Neural crest cell (in vitro differentiated cells): ENCODE measurements at places on chromosomes 7 and 10.
A peak's percentile ranks its signal among the peaks of the same experiment; 100 is the strongest.

- DNase-seq, result no peak
Measured at GRCh38 chr7:14859267-14859666, 43.3 kb downstream of the DGKB start.

- no peak for DNase-seq
Measured at GRCh38 chr7:16627236-16627635, 18.3 kb downstream of the ANKMY2 start.

DNA sequence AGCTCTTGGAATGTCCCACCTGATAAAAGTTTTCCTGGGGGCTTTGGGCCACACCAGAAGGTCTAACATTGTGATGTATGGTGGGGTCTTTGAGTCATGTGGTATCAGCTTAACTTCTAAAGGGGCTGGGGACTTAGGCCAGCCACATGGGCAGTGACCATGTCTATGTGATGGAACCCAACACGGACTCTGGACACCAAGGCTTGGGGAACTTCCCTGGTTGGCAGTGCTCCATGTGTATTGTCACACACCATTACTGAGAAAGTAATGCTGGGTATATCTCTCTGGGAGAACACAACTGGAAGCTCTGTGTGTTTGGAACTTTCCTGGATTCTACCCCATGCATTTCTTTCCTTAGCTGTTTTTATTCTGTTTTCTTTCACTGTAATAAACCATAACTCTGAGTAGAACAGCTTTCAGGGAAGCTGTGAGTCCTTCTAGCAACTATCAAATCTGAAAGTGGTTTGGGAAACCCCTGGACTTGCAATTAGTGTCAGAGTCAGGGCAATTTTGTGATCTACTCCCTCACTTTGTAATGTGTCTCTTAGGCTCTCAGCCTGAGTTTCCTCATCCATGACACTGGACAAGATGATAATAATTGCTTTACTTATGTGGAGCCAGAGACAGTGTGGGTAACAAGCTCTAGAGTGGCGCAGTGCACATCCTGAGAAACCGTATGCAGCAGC, 28.4 kb upstream of the AGK start:
- DNase-seq, result no peak

DNA sequence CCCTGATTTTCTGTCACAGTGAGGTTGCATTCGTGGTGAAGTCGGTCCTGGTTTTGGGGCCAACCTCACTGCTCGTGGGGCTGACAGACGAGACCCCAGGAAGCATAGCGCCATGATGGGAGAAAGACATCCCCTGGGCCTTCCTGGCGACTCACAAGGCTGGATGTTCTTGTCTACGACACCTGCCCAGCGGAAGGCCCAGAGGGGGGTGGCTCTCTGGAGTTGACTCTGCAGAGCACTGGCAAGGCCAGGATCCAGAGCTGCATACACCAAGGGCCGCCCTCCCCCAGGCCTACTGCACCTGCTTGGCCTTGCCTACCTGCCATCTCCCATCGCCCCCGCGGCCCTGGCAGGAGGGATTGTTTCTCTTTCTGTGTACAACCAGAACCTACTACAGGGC, 608.9 kb downstream of the PTPRN2 start:
- no peak for DNase-seq

GRCh38 chr10:78277314-78278057, 243.8 kb downstream of the RPS24 start:
- no peak for DNase-seq

GRCh38 chr7:139482662-139483466, 609 bp downstream of the KLRG2 start:
- peak; percentile 16 for DNase-seq

DNA sequence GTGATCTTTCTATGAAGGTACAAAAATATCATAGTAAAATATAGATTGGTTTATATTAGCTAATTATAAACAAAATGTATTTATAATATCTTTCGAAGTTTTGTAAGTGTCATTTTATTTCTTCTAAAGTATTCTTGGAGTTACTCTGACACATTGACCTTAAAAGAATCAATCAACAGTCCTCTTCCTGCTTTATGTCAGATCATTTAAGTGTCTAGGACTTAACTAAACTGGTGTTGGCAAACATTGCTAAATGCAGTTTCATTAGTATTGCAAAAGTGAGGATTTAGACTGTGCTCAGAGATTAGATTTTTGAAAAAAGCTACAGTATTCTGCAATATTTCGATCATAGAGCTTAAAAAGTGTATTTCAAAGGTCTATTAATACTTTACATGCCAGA, 10.3 kb downstream of the GLCCI1 start:
- no peak for DNase-seq

- no peak for DNase-seq
Measured at GRCh38 chr7:39540320-39540719, 25.9 kb upstream of the YAE1 start.

DNA sequence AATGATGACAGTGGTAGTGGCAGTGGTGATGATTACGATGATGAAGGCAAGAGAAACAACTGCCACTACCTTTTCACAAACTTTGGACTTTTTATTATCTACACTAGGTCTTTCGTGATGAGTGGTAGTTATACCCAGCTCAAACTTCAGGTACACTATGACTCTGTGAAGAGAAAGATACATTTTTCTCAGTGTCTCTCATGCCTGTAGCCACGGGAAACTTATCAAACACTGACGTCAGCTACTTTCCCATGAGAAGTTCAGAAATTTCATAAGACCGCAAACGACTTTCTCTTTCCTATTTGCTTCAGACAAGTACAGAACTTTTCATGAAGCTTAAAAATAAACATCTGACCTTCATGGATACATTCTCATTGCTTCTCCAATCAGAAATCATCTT, 57.0 kb downstream of the CALD1 start:
- no peak for DNase-seq

DNA sequence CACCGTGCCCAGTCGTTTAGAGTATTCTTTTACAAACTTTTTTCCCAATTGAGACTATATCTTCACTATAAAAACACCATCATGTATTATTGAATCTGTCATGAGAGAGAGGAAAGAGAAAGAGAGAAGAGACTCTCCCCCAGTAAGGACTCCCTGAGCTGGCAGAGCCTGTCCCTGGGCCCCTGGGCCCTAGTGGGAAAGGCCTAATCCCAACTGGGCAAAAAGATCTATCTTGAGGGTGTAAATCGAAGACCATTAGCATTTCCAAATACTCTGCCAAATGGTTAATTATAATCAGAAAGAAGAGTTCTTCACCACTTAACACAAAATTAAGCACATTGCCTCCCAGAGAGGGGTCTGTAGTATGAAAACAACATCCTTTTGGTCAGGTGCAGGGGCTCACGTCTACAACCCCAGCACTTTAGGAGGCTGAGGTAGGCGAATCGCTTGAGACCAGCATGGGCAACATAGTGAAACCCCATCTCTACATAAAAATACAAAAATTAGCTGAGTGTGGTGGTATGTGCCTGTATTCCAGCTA, 108.2 kb downstream of the SKIDA1 start:
- DNase-seq, result no peak

DNA sequence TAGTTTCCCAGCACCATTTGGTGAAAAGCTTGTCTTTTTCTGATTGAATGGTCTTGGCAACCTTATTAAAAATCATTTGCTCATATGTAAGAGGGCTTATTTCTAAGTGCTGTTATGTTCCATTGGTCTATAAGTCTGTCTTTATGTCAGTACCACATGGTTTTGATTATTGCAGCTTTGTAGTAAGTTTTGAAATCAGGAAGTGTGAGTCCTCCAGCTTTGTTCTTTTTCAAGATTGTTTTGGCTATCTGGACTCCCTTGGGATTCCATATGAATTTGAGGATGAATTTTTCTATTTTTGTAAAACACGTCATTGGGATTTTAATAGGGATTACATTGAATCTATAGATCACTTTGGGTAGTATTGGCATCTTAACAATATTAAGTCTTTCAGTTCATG, 5.4 kb downstream of the KIF11 start:
- no peak for DNase-seq

DNA sequence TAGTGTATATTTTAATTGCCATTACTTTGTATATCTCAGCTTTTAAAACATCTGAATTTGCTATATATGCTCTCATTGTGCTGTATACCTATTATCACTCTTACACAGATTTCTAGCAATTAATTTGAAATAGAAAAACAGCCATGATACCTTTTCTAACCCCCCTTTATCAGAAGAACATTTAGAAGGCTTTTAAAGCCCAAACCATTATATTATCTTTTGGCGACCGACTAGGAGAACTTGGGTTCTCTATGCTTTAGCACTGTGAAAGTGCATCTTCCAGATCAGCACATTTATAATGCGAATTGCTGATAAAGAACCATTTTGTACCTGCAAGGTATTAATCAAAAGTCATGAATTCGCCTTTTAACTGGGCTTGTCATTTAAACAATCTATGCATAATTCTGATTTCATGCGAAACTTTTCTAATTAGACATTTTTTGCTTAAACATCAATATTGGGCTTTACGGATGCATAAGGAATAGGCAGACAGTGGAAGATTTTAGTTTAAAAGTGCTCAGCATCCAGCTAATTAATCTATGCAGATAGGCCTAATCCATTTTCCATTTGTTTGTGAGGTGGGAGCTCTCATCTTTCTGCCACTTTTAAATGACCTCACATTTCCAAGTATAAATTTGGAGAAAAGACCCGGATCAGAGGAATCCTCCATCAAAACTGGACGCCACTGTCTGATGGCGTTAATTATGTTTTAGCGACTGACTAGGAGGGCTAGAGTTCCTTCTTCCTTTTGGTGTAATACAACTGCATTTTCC, 1.2 kb upstream of the MLLT10 start:
- DNase-seq, result no peak

DNA sequence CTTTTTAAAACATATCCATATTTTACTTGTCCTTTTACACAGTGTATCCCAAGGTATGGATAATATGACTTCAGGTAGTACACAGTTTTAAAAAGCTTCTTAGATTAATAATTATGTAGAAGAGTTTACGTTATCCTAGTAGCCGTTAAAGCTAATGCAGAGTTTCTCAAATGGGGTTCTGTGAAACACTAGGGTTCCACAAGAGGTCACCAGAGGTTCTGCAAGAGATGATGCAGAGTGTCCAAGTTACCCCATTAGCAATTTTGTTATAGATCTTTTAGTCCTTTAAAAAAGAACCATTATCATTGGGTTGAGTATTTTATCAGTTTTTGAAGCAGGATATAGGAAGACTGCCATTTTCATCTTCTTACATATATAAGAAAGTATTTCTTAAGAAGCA, 298.9 kb upstream of the HPS1 start:
- no peak for DNase-seq

DNA sequence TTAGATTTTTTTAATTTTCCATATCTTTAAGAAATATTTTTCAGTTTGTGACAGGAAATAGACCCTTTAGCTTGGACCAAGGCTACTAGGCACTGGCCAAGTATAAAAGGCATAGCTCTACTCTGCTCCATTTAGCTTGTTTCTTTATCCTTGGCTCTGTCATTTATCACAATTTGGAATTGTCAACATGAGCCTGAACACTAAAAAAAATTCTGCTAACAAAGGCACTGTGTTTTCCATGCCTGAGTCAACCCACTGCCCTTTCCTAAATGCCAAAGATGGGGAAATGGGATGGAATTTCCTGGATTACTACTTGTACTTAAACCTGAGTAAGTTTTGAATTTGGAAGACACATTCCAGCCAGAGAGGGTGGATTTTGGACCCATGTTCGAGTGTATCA, 128.4 kb downstream of the NSUN6 start:
- no peak for DNase-seq

GRCh38 chr10:36141856-36142560, 499.9 kb upstream of the FZD8 start:
- no peak for DNase-seq

DNA sequence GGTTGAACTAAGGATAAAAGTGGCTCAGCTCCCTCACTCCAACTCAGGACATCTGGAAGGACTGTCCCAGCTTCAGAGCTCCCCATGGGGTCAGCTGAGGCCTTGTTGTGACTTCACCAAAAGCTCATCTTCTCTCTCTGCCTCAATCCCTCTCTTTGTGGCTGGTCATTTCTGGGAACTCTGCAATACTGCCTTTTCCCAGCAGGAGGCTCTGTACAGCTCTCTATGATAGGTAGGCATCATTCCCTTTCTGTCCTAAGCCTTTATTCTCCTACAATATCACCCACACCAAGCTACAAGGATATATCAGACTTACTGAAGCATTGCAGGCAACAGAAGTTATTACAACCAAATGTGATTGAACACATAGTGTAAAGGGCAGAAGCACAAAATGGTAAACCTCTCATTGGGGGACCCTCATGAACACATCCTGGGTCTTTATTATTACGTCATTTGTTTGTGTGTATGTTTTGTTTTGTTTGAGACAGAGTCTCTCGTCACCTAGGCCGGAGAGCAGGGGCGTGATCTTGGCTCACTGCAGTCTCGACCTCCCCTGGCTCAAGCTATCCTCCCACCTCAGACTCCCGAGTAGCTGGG, 36.7 kb upstream of the PRPS1L1 start:
- peak; percentile 19 for DNase-seq

DNA sequence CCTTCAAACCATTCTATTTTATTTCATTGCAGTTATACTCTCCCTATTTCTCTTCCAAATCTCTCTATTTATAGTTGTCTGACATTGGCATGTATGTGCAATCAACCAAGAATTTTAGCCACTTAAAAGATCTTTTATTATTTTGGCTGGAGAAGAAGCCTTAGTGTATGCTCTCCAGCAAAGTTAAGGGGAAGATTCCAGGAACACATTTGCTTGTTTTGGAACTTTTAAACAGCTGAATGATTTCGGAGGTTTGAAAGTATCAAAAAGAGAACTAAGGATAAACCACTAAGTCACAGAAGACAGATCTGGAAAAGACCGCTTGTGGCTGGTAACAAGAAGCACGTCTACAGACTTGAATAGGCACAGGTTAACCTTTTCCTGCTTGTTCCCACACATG, 182.2 kb upstream of the FZD1 start:
- no peak for DNase-seq

DNA sequence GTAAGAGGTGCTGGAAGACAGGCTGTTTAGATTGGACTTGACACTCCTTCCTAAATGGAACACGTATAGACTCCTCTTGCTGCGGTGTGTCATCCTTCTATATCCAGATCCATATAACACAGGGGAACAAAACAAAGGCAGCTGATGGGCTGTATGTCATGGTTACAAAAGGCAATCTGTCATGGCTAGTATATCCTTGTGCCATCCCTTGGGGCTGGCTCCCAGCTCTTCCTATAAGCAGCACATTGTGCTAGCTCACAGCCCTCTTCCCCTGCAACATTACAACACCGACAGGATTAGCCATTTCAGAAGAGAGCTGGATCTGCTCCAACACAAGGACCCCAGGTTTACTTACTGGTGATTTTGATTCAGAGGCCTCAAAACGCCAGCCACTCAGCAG, 15.3 kb downstream of the LIPK start:
- DNase-seq, result no peak

GRCh38 chr7:83478616-83479015, 170.3 kb downstream of the SEMA3E start:
- no peak for DNase-seq

DNA sequence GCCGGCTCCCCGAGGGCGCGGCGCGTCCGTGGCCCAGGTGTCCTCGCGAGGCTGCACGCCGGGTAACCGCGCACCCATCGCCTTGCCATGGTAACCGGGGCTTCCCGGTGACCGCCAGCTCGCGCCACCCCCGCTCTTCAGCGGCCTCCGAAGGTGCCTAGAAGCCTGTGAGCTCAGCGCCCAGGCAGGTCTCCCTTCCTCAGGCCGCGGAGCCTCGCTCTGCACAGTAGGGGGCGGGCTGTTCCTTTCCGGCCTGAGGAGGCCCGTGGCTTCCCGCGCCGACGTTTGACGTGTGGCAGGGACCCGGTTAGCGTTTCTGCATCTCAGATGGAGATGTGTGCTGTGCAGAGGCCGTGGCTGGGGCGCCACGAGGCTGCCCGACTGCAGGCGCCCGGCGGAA, 117.1 kb downstream of the DYNC2I1 start:
- peak; percentile 54 for DNase-seq

GRCh38 chr10:90347239-90347638, 510.6 kb downstream of the HTR7 start:
- DNase-seq, result no peak

GRCh38 chr7:88243345-88243909, 23.6 kb upstream of the SRI start:
- DNase-seq, result no peak
